ENCODE measurements at places on chromosomes 11 and 22.
A peak's percentile ranks its signal among the peaks of the same experiment; 100 is the strongest.

GRCh38 chr11:64372802-64373597, 14.0 kb downstream of the RPS6KA4 start:
- peak; percentile 94 for DNase-seq

- no peak for DNase-seq
Measured at GRCh38 chr11:35541621-35542375, 16.4 kb upstream of the PAMR1 start.

- DNase-seq: no peak
Measured at GRCh38 chr11:76665921-76666351, 4.6 kb downstream of the LRRC32 start.

DNA sequence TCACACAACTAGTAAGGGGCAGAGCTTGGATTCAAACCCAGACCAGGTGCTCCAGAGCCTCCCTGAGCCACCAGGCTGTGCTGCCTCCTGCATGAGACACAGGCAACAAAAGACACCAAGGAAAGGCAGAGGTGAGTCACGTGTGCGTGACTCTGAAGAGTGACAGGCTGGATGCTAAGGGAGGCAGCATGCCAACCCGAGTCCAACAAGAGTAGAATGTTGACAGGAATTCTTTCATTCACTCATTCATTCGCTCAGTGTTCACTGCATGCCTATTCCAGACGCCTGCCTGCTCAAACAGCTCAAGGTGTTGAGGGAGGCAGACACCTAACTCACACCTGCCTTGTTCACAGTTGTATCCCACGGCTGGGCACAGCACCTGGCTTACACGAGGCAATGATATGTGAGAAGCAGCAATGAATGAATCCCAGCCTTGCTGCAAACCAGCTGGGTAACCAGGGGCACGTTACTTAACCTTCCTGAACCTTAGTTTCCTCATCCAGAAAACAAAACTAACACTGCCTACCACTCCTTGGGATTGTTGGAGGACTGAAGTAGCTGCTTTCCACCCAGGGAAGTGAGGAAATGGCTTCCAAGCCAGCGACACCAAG, 73.8 kb upstream of the ARFGAP3 start:
- DNase-seq: no peak

DNA sequence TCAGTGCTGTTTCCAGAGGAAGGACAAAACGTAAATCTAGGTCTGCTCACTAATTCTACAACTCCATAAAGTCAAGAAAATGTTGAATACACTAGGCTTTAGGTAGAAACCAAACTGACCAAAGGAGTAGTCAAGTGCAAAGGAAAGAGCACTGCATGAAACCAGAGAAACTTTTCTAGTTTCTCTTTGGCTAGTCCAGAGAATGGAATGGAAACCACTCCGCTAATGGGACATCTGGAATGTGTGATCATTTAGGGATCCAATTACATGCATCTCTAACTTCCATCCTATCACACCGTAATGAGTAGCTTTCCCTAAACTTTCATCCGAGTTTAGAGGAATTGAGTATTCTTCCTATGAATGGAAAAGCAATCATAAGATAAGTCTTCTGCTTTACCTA, 2.4 kb downstream of the OR52M1 start:
- no peak for DNase-seq

GRCh38 chr11:76218449-76219178, 12.3 kb upstream of the WNT11 start:
- DNase-seq: no peak

DNA sequence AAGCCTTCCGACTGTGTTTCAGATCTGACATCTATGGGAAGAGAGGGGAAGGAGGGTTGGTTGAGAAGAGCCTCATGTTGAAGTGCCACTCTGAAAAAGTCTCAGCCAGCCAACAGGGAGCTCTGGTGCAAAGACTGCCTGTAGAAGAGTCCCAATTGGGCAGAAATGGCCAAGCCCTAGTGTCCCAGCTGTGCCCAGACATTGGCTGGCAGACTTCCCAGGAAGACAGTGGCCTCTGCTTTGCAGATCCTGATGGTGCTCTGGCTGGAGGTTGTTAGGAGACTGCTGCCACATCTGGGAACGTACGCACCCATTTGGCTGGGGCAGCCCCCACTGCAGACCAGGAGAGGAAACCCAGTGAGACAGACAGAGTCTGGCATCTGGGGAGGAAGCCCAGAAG, 3.2 kb upstream of the PLA2G3 start:
- DNase-seq: no peak

GRCh38 chr22:32562401-32562800, 87.8 kb downstream of the FBXO7 start:
- no peak for DNase-seq

DNA sequence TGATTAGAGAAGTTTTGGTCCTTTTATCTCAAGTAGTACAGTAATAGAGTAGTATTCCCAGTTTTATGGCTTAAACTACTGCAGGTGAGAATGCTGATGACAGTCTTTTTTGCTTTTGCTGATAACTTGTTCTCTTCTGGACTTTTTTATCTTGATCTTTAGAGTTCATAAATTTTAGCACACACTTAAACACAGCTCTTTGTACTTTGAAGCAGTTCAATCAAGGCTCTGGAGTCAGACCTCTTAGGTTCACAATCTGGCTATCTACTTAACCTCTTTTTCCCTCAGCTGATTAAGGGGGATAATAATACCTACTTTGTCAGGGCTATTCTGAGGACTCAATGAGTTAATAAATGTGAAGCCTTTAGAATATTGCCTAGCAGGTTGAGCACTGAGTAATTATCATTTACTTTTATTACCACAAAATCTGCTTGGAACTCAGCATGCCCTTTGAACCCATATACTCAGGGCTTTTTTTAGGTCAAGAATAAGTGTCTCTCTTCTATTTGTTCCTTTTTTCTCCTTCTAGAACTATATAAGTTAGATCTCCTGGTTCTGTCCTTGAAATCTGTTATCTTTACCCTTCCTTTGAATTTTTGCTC, 51.9 kb downstream of the CSTF3 start:
- no peak for DNase-seq

DNA sequence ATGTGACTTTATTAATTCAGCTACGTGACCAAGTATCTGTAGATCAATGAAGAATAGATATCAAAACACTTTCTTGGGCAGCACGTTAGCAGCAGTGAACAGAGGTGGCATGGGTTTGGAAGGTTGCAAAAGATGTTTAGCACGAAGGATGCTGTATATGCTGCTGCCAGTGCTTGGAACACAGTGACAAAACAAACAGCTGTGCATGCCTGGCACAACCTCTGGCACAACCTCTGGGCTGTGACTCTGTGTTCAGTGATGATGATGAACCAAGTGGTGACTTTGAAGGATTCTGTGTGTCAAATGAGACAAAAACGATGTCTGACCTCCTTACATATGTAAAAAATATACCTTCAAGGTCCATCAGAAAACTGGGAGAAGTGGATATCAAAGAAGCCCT, 104.7 kb downstream of the TBC1D22A start:
- DNase-seq: no peak

DNA sequence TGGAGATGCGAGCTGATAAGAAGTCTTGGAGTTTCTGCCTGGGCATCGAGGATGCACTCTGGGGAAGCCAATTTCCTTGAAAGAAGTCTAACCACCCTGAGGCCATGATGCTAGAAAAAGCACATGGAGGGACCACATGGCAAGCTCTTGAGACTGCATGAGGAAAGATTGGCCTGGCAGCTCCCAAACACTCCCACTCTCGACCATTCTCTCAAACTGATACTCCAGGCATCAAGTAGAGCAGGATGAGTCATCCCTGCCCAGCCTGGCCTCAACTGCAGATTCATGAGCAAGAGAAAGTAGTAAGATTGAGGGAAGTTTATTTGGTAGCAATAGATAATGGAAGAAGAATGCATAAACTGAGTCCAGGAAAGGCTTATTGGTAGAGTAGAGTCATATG, 194.3 kb downstream of the KIF18A start:
- no peak for DNase-seq

- DNase-seq: no peak
Measured at GRCh38 chr11:86099874-86100273, 31.0 kb upstream of the PICALM start.

- DNase-seq: no peak
Measured at GRCh38 chr11:40230821-40231220, 1228.6 kb downstream of the LRRC4C start.

GRCh38 chr11:127105593-127106541, 105.3 kb upstream of the KIRREL3 start:
- no peak for DNase-seq

GRCh38 chr22:37500745-37501609, 14.8 kb upstream of the MFNG start:
- DNase-seq: no peak

DNA sequence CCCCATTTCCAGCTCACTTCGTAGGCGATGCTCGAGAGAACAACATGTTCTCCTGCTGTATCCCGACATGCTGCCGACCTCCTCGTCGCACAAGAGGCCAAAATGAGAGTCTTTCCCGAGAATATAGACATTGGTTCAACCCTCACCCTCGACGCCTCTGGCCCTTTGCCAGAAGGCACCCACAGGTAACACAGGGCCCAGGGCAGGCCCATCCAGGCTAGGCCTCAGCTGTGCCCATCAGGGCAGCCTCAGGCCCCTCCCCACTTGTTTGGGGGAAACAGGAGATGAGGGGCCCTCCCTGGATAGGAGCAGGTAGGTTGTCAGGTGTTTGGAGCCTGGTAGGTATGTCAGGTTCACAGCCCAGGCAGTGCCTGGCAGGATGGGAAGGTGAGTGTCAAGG, 2.7 kb upstream of the RGL4 start:
- DNase-seq: no peak

DNA sequence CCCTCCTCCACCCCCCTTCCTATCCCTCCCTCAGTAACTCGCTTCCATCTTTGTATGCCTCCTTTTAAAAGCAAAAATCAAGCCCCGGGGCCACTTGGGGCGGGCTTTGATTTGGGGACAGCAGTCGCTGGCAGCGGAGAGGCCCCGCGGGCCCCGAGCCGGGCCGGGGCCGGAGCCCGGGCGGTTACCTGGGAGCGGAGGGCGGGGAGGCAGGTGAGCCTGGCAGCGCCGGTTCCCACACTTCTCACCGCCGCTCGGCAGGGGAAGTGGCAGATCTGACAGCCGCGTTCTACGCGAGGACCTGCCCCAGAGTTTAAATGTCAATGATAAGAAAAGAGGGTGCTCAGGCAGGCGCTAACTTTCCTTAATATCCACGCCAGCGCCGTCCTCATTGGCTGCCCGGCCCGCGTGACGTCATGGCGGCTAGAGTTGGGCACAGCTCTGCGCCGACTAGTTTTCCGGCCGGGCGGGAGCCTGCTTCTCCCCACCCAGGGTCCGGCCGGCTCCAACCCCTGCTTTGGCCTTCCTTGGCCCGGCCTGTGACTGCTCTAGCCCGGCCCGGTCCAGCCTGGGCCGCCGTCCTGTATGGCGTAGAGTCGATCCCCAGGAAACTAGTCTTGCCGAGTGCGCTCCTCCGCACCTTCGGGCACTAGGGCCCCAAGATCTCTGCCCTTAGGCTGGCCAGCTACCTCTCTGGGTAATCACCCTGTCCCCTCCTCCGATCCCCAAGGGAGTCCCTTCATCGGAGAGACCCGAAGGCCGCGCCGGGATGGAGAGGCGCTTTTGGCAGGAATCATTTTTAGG, 6.7 kb upstream of the PAX6 start:
- DNase-seq: no peak

GRCh38 chr11:12435264-12435663, 57.9 kb downstream of the PARVA start:
- DNase-seq: no peak

DNA sequence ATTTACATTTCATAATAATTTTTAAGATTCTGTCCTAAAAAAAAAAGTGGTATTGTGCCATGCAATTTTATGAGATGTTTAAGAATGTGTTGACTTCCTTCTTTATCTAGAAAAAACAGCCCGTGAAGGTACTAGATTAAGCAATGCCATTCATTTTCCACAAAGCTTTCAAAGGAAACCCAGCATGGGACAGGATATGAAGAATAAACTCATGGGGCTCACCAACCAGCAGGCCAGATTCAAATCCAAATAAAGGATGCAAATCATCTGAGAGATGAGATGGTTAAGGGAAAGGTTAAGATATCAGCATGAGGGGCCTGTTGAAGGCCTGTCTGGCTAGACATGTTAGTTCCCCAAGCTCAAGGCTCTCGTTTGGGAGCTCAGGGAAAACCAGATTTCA, 199.1 kb downstream of the SWAP70 start:
- no peak for DNase-seq

- no peak for DNase-seq
Measured at GRCh38 chr11:16239141-16240105, 116.9 kb downstream of the SOX6 start.

DNA sequence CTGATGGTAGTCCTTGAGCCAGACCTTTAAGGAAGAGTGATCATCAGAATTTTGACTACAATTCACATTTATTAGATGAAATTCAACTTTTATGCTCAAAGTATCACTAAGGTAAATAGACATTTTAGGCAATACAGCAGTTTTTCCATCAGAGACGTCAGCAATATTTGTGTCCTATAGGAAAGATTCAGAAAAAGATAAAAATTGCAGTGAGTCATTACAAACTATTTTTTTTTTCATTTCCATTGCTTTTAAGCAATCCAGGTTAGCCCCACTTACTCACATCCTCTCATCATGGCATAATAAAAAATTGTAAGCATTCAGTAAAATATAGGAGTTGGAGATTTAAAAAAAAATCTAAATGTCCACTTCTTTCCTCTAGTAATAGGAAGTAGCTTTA, 46.9 kb downstream of the MSANTD4 start:
- no peak for DNase-seq

DNA sequence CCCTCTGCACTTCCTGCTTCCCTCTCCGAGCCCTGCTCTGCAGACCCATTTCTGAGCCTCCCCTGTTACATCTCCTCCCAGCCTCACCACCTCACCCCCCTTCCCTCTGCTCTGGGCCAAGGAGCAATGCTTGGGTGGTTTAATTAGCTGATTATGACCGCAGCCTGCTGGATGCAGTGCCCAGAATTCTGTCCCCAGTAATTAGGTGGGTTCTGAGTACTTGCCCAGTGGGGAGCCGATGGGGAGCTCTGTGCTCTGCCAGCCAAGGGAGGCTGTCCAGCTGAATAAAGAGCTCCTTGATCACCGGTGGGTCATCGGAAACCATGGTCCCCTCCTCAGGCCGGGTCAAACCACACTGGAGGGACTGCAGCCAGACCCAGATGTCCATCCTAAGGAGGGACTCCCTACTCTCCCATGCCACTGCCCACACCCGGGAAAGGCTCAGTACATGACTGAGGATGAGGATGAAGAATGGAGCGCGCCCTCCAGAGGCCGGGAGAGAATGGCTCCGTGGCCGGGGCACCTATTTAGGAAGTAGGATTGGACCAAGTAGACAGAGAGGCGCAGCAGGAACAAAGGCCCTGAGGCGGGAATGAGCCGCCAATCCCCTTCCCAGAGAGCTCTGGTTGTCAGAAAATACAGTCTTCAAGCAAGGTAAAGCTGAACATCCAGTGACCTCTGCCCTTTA, 9.1 kb downstream of the ARRB1 start:
- DNase-seq: no peak

DNA sequence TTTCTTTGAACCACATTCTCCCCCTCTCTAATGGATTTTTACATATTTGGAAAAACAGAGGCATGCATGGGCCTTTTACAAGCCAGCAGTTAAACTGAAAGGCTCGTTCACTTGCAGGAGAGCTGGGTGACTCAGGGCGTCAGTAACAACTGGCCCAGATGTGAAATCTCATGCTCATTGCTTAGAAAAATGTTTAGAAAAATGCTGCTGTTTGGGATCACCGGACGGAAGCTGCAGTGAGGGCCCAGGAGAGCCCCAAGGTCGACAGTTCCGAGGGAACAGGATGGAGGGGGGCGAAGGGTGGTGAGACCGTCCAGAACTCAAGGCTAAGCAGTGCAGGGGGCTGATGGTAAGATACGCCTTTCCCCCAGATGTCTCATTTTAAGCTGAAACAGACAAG, 41.7 kb upstream of the SMTN start:
- no peak for DNase-seq
